ENCODE measurements at places on chromosomes 13 and 19. TPM values are rescaled to one million over a fixed set of nuclear protein-coding genes. Genes with fewer than 3 reads are reported as not detected.

The ZNF738 gene
- polyA plus RNA-seq = 4.8 TPM

- DNase-seq = no peak
Measured at GRCh38 chr19:31023038-31023437, 326.2 kb downstream of the TSHZ3 start.

- no peak for DNase-seq
Measured at GRCh38 chr19:30256496-30256850, 115.7 kb upstream of the ZNF536 start.

DNA sequence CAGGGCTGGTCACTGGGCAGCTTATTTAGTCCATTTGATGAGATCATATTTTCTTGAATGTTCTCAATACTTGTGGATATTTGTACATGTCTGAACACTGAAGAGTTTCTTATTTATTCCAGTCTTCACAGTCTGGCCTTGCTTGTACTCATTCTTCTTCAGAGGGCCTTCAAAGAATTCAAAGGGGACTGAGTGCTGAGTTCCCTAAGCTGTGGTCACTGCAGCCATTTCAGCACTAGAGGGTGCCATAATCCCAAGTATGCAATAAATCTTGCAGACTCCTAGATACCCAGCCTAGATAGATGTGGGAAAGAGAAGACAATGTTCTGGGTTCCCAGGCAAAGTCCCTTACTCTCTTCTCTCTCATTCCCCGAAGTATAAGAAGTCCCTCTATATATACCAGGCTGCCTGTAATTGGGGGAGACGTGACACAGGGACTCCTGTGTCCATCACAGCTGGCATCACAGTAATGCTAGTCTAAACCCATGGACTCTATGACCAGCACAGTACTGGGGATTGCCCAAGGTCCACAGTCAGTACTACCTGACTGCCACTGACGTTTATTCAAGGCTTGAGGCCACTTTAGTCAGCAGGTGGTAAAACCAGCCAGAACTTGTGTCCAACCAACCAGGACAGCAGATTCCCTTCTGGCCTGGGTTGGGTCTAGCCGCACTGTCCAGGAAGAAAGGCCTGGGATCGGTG, 8.9 kb upstream of the VN1R1 start:
- no peak for DNase-seq

Measured in foreskin keratinocyte (primary cell).